Stimulated activated CD4-positive, alpha-beta T cell treated with anti-CD3 and anti-CD28 coated beads, TNF-alpha, amount 100 ng/mL, for 1 hour (primary cell): ENCODE measurements at places on chromosomes 4 and X.

DNA sequence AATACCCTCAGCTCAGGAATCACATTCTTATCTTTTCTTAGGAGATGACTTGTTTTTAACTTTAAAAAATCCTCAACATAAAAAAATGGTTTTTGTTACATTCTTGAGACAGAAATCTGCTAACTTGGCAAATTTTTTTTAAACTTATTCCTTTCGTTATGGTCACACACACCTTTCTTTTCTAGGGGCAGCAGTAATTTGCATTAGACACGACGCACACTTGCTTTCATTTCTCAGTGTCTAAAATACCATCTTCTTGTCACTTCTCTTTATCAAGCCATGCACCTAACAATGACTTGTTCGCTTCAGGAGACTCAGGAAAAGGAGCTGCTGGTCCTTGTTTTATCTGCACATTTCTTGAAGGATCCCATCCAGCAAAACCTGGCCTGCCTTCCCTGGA lies 112.6 kb upstream of the TBL1X start:
- no peak for DNase-seq

GRCh38 chr4:142267101-142267500 lies 579.0 kb downstream of the INPP4B start:
- no peak for DNase-seq

GRCh38 chrX:17511556-17511955 lies 136.6 kb downstream of the NHS start:
- DNase-seq = no peak

- DNase-seq = no peak
These were observed 15.3 kb downstream of the ABCD1 start for GRCh38 chrX:153739754-153740486.

- no peak for DNase-seq
These were observed 22.7 kb upstream of the MSN start for GRCh38 chrX:65644621-65645289.

GRCh38 chrX:121592884-121593283 lies 545.5 kb downstream of the GLUD2 start:
- no peak for DNase-seq

DNA sequence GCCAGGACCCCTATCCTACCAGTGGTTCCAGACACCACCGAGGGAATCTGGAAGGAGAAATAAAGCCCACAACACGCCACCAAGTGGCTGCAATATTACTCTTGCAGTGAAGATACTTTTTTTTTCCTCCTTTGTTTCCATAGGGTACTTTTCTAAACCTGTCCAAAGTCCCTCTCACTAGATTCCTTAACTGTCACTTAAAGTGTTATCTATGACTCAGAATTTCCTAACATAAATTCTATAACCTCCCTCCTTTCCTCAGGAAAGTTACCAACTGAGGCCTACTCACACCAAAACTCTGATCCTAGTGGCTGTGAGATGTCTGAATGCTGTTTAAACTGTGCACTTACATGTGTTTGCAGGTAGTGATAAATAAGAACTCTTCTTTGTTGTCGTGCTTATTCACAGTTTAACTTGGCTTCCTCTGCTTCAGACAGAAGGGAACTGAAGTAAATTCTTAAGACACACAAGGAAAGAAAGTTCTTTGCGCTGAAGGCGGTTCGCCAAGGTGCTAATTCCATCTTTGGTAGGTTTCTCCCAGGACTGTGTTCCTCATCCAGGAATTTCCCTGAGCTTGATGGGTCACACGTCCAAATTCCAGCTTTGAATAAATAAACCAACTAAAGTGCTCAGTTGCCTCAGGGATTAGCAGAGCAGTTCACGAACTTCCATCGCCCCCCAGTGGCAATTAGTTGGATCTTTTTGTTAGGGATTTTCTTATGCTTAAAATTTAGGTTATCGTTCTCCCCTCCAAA lies 10.7 kb upstream of the HCCS start:
- DNase-seq = no peak

DNA sequence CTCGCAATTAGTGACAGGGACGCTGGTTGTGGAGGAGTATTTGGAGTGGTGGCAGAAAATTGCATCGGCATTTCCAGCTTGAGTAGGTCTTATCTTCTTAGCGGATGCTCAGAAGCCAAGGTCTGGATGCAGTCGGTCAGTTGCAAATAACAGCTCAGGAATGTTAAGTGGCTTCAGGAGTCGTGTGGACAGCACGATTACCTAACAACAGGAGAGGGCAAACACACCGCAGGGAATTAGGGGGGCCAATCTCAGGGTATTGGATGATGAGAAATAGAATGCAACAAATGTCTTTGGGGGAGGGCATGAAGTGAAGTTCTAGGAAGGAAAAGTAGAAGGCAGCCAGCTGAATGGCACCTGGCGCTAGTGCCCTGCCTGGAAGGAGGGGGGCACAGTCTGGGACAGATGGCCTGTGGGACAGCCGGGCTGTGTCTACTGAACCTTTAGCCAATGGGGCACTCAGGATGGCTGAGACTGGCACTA lies 11.8 kb downstream of the RASL11B start:
- DNase-seq = no peak

DNA sequence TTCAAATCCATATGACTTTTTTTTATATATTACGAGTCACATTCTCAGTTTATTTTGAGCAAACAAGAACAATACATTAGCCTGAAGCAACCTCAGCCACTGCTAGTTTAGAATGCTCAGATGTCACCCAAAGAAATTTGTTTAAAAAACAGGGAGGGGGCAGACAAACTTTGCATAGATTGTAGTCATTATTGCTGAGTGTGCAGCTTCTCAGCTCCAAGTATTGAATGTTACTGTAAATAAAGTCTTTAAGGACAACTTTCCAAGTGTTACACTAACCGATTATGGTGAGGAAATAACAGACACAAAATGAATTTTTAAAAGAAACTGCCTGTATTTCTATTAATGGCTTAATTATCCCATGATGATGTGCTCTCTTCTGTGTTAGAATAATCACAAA lies 519.5 kb upstream of the GALNT7 start:
- no peak for DNase-seq

DNA sequence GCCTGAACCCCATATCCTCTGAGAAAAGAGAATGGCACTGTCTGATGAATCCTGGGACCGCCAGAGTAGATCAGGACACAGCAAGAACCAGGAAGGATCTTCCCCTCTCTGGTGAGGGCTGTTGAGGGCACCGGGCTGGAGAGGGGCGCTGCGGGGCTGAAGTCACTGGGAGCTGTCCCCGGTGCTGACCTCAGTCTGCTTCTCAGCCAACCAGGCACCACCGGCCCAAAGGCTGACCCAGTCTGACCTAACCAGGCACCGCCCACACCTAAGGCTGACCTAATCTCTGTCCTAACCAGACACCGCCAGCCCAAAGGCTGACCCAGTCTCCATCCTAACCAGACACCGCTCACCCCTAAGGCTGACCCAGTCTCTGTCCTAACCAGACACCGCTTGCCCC lies 82.8 kb downstream of the CPZ start:
- no peak for DNase-seq

DNA sequence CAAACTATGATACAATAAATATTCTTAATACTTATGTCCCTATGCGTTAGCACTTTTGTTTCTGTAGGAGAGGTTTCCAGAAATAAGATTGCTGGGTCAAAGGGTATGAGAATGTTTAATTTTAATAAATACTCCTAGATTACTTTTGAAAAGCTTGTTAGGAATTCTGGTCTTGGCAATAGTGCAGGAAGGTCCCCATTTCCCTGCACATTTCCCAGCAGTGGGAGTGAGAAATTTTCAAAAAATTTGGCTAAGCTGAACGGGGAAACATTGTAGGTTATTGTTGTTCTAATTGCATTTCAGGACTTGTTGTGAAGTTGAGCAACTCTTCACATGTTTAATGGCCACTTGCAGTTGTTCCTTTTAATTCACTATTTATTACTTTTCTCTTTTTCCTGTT lies 27.1 kb downstream of the IGFBP7 start:
- DNase-seq = no peak

DNA sequence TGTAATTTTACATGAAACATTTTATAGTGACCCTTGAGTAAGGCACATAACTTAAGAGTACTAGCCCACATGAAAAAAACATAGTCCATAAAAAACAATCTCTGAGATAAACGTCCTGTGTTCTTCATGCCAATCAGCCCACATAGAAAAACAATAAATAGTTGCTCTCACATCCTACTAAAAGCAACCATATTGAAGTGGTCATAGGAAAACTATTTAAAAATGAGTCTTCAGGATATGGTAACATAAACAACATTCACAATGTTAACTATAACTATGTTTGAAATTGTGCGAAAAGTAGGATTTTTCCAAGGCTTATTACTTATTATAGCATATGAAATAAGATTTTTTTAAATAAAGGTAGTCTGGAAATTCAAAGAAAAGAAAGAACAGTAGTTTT lies 77.1 kb upstream of the EPHA5 start:
- DNase-seq = no peak

GRCh38 chr4:158750379-158750778 lies 18.4 kb upstream of the FNIP2 start:
- DNase-seq = no peak

DNA sequence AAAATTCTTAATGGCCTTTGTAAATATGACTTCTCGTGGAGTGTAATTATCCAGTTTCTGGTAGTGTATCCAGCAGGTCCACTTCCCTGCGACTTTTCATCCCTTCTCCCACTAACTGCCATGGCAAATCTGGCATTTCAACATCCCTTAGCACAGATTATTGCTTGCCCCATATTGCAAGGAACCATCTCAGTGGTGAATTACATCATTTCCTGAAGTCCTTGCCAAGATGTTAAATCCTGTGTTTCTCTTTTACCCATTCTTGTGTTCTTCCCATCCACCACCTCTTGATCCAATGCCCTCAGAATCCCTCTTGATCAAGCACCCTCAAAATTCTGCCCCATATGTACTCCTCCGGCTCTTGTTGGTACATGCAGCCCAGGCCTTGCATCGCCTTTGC lies 88.1 kb upstream of the ZNF81 start:
- no peak for DNase-seq

DNA sequence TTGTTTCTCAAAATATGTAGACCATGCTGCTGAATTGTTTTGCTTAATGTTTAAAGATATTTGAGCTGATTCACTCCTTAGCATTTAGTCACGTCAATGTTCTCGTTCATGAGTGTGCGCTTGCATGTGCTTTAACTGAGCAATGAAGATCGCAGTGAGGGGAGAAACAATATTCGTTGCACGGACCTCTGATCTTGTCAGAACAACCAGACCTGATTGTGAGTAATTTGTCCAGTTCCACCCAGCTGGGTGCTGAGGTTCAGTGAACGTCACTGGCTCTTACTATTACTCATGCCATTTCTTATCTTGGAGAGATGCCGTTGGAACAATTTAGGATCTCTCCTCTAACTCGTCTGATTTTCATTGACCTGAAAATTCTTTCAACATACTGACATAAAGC lies 15.0 kb upstream of the PRKX start:
- DNase-seq = no peak

DNA sequence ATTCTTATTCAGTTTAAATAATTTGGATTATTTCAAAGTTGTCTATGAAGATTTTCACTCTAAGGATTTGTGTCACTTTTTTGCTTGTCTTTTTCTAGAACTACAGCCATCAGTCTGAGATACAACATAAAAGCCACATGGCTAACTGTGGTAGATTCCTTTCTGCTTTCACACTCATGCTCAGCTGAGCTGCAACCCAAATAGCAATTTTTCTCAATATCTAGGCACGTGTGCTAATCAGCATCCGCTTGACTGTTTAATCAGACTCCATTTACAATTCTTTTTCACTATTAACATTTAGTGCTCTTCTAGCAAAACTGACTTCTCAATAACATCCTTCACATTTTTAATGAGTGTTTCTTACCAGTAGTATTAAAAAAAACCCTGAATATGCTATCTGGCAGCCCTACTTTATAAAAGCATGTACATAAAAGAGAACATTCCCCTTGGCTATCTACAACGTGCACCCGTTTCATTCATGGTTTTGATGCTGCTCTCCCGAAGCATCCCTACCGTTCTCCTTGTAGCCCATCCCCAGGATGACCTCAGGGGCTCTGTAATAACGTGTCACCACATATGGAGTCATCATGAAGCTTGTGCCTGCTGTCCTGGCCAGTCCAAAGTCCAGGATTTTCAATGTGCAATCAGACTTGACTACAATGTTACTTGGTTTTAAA lies 259.2 kb downstream of the MAPK10 start:
- no peak for DNase-seq
